ENCODE measurements at places on chromosomes 1 and 21.

DNA sequence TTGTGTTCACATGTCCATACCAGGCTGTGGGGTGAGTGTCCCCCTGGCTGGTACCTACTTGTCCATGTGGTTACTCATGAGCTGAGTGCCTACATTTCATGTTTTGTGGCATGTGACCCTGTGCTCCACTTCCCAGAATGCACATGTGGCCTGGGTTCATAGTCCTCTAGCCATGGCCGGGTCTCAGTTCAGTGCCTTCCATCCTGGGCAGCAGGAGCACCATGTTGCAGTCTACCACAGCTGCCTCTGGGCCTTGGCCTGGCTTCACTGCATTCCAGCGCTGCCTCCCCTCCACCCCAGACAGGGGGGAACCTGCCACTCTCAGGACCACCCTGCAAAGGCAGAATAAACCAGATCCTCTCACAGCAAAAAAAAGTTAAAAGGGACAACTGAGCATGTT is 5.5 kb downstream of the CEPT1 start:
- no peak for DNase-seq

DNA sequence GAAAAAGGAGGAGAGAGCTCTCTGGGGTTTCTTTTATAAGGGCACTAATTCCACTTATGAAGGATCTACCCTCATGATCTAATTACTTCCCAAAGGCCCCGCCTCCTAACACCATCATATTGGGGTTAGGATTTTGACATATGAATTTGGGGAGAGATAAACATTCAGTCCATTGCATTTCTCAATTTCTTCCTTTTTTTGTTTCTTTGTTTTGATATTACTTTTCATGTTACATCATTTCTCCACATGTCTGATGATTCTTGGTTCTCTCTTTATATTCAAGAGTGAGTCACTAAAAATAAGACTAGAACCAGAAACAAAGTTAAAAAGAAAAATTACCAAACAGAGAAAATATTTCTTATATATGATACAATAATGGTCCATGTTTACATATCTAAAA is 63.2 kb upstream of the DUSP10 start:
- DNase-seq = no peak

GRCh38 chr1:27940297-27940696 is 5.5 kb downstream of the SMPDL3B start:
- peak; percentile 18 for DNase-seq

DNA sequence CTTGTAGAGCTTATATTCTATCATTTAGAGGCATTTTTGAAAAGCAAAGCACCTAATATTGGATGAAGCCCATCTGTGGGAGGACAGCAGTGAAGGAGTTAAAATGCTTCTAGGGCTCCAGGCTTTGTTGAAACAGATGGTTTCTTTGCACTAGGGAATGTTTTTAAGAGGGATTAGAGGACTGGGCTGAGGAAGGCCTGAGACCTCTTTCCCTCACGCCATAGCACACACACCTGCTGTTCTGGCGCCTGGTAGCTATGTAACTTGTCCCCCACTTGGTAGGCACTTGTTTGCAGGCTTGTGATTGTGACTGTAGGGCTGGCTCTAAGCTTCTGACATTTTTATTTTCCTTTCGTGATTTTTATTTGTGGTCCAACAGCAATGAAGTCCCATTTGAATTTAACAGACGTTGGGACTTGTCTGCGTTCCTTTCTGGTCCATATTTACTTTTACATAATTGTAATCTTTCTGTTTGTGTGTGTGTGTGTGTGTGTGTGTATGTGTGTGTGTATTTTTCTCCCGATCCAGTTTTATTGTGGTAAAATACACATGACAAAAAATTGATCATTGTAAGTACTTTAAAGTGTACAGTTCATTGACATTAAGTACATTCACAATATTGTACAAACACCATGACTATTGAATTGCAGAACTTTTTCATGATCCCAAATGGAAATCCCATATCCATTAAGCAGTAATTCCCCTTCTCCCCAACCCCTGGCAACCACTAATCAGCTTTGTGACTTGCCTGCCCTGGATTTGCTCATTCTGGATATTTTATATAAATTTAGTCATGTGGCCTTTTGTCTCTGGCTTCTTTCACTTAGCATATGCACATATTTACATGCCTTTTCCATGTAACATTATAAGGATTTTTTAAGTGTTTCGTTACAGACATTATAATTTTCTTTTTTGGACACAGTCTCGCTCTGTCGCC is 33.5 kb upstream of the MACF1 start:
- DNase-seq = no peak

GRCh38 chr1:38031513-38031866 is 15.1 kb downstream of the POU3F1 start:
- no peak for DNase-seq

DNA sequence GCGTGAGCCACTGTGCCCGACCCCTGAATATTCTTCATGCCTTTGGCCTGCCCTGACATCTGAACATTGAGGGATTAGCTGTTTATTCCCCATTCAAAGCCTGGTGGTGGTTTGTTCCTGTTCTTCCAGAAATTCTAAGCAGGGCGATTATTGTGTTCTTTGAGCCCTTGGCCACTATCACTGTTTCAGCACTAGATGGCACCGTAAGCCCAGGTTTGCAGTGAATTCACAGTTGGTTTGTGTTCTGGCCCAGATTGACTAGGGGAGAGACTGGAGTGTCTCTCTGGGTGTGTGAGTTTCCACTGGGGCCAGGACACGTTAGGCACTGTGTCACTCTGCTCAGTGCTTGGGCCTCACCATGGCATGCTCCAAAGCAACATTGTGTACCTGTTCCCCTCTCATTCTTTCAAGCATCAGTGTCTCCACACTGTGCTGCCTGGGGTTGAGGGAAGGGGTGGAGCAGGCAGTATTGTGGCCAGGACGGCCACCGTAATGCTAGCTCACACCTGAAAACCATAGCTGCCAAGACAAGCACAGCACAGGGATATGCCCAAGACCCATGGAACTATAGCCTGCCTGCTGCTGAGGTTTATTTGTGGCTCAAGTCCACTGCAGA is 52.7 kb downstream of the PKN2 start:
- peak; percentile 52 for DNase-seq

- DNase-seq = no peak
Observed at GRCh38 chr1:164576291-164577271, 17.6 kb downstream of the PBX1 start.

- no peak for DNase-seq
Observed at GRCh38 chr1:162906485-162906884, 45.5 kb upstream of the CCDC190 start.

DNA sequence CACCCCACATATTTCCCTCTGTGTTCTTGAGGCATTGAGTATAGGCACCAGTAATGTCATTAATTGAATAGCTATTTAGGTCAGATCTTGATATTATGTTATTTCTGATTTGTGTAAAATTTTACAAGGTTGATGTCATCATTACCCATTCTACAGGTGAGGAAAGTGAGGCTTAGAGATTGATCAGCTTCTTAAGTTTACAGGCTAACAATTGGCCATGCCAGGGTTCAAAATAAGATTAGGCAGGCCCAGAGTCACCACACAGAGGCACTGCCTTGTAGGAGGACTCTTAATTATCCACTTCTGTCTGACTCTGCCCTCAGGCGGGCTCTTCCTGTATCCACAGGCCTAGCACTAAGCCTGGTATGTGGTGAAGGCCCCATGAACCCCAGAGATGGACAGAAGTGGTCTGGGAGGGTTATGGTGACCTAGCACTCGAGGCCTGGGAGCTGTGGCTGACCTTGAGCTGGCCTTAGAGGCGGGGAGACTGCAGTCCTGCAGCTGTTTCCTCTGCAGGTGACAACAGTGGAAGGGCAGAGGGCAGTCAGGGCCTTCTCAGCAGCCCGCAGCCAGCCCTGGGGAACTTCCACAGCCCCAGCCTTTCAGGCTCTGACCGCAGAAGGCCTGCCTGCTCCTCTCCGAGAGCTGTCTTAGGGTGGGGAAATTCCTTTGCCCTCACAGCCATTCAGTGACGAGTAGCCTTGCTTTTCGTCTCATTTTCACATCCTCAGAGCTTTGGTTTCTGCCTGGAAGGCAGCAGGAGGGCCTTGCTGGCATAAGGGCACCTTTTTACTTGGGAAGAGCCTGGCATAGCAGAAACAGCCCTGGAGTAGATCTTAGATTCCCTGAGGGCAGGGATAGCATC is 12.2 kb downstream of the ZDHHC18 start:
- DNase-seq = no peak

GRCh38 chr1:163027610-163028009 is 41.6 kb upstream of the RGS4 start:
- no peak for DNase-seq

DNA sequence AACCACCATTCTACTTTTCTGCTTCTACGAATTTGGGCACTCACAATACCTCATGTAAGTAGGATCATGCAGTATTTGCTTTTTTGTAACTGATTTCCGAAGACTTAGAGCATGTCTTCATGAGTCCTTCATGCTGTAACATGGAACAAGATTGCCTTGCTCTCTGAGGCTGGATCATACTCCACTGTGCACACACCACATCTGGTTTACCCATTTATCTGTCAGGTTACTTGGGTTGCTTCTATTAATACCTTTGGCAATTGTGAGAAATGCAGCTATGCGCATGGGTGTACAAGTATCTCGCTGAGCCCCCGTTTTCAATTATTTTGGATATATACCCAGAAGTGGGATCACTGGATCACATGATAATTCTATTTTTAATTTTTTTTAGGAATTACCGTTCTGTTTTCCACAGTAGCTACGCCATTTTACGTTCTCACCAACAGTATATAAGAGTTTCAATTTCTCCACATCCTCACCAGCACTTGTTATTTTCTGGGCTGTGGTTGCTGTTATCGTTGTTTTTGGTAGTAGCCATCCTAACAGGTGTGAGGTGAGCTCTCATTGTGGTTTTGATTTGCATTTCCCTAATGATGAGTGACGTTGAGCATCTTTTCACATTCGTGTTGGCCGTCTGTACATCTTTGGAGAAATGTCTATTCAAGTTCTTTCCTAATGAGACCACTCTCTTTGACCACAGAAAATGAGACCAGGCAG is 10.7 kb upstream of the SLC2A5 start:
- DNase-seq = no peak

DNA sequence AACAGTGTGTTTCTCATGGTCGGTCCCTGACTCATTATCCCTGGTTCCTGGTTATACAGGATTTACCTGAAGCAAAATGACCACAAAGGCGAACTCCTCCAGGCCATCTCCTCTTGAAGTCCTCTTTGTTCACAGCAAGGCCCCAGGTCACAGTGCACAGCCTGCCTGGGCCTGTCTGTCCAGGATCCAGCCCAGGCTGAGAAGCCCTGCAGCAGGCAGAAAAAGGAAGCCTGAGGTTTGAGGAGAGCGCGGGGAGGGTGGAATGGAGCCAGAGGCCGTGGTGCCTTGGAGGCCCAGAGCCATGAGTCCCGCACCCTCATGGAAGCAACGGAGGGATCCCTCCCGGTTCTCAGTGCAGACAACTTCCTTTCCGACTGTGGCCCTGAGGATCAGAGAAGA is 136.8 kb upstream of the IRF2BP2 start:
- no peak for DNase-seq

DNA sequence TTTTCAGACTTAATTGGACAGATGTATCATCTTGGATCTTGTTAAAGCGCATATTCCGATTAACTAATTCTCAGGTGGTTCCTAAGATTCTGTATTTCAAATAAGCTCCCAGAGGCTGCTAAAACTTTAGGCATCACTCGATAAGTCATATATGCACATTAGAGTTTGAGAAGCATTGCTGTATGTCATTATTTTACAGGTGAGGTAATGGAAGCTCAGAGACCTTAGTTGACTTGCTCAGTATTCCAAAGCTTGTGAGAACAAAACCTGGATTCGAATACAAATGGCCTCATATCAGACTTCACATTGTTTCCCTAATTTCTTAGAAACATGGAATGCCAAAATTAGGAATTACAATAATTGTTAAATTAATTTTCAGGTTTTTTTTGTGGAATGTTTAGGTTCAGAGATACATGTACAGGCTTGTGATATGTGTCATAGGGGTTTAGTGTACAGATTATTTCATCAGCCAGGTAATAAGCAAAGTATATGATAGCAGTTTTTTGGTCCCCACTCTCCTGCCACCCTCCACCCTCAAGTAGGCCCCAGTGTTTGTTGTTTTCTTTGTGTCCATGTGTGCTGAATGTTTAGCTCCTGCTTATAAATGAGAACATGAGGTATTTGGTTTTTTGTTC is 96.8 kb downstream of the XPR1 start:
- DNase-seq = no peak

GRCh38 chr1:224700918-224701531 is 84.9 kb downstream of the CNIH3 start:
- DNase-seq = peak; percentile 28

DNA sequence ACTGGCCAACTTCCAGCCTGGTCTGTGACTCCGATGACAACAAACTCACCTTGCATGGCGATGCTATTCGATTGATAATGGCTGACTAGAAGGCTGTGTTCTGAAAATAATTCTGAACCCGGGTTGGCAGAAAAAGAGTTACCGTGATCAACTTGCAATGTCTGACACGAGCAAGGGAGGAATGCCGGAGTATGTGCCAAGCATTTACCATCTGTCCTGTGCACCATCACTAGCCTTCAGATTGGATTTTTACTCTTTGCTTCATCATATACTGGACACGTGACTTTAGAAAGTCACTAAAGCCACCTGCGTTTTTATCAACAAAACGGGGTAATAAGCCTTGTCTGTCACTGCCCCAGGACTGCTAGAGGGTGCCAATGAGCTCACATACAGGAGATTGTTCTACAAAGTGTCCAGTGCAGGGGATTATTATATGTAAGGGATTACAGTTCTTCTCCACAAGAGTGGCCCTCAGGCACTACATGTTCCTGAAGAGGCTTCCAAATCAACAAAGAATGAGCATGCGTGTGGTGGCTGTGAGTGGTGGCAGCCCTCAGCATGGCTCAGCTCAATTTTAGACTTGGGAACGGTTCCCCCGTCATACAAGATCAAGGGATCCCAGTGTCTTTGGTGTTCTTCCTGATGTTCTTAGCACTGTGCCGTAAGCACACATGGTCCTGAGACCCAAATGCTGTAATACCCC is 35.8 kb downstream of the SSBP3 start:
- DNase-seq = no peak

DNA sequence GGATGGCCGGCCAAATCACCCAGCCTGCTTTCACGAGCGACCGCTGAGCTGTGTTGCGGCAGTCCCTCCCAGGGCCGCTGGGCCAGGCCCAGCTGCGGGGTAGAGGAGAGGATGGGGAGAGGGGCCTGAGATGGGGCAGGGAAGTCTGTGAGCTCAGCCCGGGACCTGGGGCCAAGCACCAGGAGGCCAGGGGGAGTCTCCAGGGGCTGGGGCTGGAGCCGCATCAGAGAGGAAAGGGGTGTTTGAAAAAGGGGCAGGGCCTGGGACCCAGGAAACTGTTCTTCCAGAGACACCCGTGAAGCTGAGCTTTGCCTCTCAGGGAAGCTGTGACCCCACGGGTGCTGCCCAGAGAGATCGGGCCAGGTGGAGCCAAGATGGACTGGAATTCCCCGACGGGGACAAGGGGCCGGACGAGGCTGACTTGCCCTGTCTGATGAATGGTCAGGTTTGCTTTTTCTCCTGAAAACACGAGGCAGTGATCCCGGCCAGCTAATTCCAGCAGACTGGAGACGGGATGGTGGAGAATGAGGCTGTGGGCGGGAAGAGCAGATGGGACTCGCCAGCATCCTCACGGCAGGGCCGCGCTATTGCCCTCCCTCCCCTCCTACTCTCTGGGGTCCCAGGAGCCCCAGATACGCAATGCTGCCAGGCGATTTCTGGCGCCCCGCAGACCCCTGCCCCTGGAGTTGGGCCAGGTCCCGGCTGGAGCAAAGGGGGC is 40.3 kb upstream of the COL18A1 start:
- peak; percentile 84 for DNase-seq

- no peak for DNase-seq
Observed at GRCh38 chr1:65359888-65360287, 50.5 kb downstream of the DNAJC6 start.

Data from ACHN (cell line).